ENCODE measurements at places on chromosomes 2 and 18.

DNA sequence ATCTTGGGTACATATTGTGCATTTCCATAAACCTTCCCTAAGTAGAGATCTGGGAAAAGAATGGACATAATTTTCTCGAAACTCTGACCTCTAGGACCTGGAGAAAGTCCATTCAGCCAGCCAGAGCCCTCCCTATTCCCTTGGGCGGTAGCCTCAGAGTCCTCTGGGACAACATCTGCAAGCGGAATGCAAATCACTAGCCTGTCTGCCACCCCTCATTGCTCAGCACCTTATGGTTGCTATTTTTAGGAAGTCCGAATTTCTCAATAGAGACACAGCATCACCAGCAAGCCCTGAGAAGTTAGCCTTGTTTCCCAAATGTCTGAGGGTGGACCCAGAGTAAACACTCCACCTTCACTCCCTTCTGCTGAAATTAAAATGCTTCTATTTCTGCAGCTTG is 17.6 kb upstream of the CD28 start:
- no peak for DNase-seq

DNA sequence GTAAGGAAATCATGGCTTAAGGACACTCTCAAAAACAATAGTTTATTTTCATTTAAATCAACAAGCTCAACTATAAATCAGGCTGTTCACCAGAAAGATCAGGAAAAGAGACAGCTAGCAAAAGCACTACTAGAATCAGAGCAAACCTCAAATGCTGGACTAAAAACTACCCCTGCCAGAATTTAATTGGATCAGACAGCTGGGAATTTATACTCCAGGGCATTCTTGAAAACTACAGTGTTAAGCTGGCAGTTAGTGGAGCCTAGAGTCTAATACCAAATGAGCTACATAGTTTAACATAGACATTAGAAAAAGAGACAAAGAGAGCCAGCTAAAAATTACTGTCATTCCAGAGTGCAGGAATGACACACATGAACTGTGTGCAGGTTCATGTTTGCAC is 1016.4 kb upstream of the CRIM1 start:
- DNase-seq: no peak

DNA sequence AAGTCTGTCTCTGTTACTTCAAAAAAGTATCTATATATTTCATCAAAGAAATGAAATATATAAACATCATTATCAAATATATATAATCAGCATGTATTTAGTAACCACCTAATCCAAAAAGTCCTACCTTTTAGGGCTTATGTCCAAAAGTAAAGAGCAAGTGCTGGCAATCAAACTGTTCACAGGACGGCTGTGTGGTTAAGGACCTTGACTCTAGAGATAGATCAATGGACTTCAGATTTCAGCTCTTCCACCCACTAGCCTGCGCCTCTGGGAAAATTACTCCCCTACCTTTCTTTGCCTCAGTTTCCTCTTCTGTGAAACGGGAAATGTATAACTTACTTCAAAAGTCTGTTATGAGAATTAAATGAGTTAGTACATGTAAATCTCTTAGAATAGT is 29.4 kb downstream of the SATB2 start:
- no peak for DNase-seq

DNA sequence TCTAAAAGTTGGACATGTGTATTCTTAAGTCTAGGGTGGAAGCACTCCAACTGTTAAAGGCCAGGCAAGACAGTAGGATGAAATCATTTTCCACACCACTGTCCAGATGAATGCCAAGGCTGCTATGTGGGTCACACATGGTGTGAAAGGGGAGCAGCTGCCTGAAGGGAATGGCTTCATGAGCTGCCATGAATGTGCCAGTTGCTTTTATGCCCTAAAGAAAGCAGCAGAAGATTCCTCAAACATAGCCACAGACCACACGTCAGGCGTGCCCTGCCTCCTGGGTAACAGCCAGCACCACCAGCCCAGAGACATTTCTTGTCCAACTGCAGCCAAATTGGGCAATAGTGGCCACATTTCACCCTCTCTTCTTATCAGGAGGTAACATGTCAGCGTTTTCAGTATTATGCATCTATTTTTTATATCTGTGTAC is 130.2 kb downstream of the MTCL1 start:
- no peak for DNase-seq

GRCh38 chr18:79989195-79989497 is 783 bp upstream of the TXNL4A start:
- DNase-seq: no peak

GRCh38 chr2:85935746-85936208 is 47.0 kb upstream of the ST3GAL5 start:
- no peak for DNase-seq

DNA sequence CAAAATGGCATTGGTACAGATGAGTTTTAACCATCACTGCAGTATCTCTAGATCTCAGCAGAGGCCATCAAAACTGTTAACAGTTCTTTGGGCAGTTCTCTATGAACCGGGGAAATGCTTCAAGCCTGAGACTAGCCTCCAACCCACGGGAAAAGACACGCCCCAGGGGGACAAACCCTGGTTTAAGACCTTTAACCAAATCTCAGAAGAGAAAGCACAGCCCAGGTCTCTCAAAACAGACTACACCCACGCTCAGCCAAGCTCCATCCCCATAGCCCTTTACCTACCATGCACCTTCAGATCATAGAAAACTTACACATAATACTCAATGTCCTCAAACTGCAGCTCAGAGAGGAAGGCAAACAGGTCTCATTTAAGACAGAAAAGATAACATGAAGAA is 78.3 kb downstream of the TMEM163 start:
- DNase-seq: no peak

- DNase-seq: peak; percentile 76
Observed at GRCh38 chr2:196926562-196927375, at the start of gene PGAP1. Gene PGAP1 (minus strand): TSS chr2:196926707. CDS start chr2:196926616, 91 bp downstream.

DNA sequence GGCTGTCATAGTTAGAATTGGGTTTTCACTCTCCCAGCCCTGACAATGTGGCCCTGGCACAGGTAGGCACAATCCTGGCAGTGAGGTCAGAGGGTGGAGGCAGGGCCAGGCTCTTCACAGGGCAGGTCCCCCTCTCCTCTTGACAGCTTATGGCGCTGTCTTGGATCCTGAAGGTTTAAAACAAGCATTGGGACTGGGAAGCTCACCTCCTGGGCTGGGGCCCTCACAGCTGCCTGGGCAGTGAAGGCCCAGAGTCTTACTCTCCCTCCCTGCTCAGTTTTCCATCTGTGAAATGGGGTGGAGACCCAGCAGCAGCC is 23.3 kb downstream of the LBH start:
- no peak for DNase-seq

DNA sequence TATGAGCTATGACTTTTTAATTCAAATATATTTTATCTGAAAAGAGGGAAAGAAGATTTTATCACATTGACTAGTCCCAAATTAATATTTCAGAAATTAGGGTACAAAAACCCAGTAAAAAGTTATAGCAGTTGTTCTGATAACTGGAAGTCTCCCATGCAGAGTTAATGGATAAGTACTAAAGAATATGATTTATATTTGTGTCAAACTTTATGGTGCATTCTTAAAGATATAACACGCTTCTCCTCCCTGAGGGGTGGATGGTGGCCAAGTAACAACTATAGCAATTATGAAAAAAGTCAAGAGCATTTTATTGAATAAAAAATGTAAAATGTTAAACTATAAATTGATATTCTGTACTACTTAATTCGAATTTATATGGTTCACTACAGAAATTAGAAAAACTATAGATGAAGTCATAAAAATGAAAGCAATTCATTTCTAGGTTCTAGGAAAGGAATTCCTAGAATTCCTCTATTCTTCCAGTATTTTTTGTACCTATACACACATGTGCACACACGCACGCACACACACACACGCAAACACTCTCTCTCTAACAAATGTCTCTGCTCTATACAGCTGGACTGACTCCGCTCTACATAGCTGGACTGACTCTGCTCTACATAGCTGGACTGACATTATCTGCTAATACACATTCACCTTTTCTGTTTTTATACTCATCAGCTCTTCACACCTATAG is 111.3 kb downstream of the PRELID3A start:
- DNase-seq: no peak

- no peak for DNase-seq
Observed at GRCh38 chr2:38440655-38441054, 63.6 kb upstream of the ATL2 start.

DNA sequence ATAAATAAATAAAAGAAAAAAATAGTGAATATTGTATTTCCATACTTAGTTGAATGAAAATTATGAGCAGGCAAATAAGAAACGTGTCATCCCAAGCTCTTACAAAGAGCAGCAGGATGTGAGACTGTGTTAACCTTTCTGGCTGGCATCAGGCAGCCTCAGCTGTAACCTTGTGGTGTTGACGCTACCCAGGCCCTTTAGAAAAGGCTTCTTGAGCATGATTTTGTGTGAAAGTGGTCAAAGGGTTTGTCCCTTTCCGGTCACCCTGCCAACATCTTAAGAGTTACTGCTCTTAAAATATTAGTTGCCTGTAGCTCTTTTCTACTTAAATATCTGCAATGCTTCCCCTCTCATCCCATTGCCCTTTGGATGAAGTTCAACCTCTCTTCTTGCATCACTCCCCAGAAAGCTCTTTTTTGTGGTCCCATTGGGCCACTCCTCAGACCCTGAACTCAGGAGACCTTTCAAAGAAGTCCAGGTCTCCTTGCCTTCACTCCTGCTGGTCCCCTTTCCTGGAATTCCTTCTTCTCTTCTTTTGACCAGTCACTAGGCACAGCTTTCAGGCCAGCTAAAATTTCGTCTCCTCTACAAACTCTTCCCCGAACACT is 35.0 kb downstream of the RHOB start:
- no peak for DNase-seq

GRCh38 chr18:59610546-59611140 is 86.6 kb downstream of the CCBE1 start:
- DNase-seq: no peak

DNA sequence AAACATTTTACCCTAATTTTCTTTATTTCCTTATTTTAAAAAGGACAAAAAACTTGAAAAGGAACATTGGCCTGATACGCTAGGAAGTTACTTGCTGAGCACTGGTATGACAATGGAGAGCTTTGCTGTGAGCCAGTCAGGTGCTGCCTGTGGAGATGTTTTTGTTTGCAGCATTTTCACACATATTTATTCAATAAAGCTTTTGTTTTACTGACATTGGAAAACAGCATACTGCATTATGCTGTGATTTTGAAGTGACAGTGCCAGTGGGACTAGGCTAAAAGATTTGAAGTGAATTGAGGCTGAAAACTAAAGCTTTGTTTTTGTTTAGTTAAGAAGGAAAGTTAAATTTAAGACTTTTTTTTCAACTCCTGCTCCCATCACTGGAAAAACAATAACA is 470.7 kb upstream of the ZEB2 start:
- no peak for DNase-seq

DNA sequence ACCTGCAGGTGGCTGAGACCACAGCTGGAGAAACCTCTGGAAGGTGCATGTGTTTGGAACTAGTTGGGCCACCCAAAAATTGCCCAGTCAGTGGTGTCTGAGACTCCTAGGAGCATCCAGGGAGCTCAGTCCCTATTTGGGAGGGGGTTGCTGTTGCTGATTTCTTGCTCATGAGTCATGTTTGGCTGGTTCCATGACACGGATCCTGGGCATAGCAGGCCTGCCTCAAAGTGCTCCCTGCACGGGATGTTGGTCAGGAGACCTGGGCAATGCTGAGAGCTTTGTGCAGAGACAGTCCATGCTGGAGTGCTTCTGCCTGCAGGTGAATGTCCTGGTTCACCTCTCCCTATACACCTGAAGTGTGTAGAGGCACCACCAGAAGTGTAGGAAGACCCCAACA is 194.2 kb downstream of the GLI2 start:
- no peak for DNase-seq

DNA sequence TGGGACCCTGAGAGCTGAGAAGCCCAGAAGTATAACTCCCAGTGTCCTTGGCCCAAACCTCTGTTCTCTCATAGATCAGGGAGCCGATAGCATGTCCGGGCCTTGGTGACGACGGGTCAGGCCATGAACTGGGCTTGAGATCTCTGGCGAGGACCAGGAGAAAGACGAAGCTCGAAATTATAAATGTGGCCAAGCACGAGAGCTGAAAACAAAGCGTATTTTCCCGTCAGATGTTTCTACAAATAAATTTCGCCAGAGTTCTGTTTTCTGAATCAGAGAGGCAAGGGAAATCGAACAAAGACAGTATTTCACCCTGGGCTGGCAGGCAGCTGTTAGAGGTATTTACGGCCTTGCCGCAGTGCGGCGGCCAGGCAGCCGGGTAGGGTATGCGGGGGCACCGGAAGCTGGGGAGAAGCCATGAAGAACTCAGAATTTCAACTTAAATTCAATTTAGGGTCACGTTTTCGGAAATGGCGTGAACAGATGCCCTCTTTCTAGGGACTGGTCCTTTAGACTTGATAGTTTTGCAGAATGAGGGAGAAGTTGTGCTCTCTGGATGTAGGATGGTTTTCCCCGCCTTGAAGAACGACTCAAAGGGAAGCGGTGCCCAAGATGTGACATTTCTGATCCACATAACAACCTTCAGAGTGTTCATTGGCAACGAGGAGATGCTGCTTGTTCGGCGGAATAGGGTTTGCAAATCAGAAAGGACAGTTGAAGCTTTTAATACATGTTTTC is 9.6 kb downstream of the HOXD8 start:
- DNase-seq: peak; percentile 40

- no peak for DNase-seq
Observed at GRCh38 chr2:73050121-73050545, 21.4 kb downstream of the SFXN5 start.

All from NCI-H2107 (cell line).